ENCODE measurements at places on chromosomes 5 and 9.

- DNase-seq = no peak
Measured at GRCh38 chr9:115548609-115549260, 430.8 kb upstream of the TNC start.

- DNase-seq = no peak
Measured at GRCh38 chr9:129352146-129352865, 174.2 kb upstream of the IER5L start.

- DNase-seq = no peak
Measured at GRCh38 chr5:176660860-176661641, 13.8 kb downstream of the TSPAN17 start.

GRCh38 chr9:16318516-16319060, 551.9 kb downstream of the BNC2 start:
- no peak for DNase-seq

DNA sequence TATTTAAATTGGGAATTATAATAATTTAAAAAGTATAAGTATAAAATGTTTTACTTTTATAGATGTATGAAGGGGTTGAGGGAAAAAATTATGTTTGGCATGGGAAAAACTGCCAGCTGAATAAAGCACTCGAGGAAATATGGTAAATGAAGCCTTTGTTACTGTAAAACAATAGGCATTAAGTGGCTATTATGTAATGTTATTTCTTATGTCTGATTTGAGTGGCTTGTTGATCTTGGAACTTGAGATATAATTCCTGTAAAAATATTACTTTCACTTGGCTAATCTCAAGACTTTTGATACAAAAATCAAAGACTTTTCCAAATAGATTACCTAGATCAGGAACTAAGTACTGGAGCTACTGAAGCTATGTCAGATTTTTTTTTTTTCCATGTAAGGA, 182.9 kb downstream of the CD180 start:
- no peak for DNase-seq

- no peak for DNase-seq
Measured at GRCh38 chr9:5976674-5977397, 38.6 kb downstream of the RANBP6 start.

DNA sequence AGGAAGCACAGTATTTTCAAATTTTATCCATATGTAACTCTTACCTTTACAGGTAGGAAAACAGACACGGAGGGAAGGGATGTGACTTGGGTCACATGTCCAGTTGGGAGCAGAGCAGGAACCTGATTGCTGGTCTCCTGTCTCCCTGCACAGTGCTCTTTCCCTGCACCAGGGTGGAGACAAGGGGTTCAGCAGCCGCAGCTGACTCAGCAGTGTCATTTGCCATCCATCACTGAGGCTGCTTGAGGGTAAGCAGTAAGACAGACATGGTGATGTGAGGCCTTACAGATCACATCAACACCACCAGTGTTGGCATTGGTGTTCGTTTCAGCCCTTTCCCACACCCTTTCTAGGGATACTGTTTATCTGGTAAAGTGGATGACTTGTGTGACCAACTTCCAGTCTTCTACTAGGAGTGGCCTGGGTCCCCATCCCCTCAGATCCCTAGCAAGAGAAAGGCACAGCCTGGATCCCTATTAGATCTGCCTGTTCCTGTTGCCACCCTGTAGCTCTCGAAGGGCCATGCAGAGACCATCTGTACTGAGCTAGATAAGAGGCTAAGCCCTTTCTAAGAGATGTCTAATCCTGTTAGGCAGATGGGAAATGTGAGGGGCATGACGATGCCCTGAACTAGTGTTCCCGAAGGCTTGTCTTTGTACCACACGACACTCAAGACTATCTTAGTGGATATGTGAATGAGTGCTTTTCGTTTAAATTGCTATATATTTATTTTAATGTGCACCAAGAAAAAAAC, 29.1 kb downstream of the FRMPD1 start:
- no peak for DNase-seq

DNA sequence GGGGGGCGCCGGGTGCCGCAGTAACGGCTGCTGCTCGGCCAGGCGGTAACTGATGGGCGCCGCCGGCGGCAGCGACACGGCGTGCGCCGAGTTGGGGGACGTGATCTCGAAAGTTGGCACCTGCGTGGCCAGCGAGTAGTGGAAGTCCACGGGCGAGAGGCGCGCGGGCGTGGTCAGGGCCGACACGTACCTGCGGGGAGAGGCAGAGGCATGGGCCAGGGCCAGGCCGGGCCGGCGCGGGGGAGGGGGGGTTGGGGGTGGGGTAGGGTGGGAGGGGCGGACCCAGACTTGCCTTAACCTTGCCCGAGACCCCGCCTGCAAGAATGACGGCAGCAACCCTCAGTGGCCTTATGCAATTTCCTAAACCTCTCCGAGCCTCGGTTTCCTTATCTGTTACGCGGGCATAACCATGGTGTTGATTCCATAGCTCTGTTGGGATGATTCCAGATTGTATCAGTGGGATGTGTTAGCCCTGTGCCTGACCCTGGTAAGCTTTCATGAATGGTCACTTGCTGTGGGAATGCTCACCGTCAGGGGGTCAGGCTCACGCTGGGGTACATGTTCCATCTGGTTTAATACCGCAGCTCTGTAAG, 53.0 kb downstream of the PSD2 start:
- no peak for DNase-seq

DNA sequence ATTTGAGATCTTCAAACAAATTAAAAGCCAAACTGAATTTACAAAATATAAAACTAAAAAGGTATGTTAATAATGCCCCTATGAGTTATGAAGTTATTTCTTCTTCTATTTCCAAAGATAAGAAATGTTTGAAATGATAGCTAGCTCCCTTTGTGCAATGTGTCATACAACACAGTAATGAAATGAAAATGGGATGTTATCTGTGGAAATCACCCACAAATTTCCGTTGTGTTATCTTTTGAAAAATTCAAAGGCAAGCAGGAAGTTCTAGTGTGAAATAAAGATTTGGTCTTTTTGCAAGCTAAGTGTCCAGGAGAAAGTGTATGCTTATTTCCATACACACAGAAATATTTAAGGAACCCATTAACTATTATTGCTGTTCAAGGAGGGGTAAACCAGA, 375.3 kb upstream of the PRR16 start:
- no peak for DNase-seq

DNA sequence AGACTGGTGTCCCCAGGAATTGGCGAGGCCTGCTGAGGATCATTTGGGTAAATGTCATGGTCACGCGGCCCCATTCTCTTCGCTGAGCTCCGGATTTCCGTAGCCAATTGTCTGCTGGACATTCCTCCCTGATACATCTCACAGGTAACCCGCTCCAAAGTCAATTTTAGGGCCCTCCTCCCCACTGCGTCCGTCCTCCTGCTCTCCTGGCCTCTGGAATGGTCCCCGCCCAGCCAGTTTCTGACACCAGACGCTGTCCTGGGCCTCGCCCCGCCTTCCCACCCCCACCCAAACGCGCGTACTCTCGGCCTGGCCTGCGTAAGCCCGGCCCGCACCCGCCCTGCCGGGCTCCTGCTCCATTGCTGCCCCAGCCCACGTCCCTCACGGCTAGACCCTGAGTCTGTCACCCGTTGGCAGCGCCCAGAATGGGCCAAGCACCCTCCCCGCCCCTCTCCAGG, 202.0 kb downstream of the AUH start:
- no peak for DNase-seq

GRCh38 chr9:119963798-119964372, 594.6 kb upstream of the BRINP1 start:
- peak; percentile 97 for DNase-seq

All from retinal pigment epithelial cell (primary cell).